Heart right ventricle (tissue), 16 donors: ENCODE measurements at places on chromosomes 12 and 14. TPM values are rescaled to one million over a fixed set of nuclear protein-coding genes. Genes with fewer than 3 reads are reported as not detected.

SLC24A4 gene
- 0.09 TPM for polyA plus RNA-seq

DNA sequence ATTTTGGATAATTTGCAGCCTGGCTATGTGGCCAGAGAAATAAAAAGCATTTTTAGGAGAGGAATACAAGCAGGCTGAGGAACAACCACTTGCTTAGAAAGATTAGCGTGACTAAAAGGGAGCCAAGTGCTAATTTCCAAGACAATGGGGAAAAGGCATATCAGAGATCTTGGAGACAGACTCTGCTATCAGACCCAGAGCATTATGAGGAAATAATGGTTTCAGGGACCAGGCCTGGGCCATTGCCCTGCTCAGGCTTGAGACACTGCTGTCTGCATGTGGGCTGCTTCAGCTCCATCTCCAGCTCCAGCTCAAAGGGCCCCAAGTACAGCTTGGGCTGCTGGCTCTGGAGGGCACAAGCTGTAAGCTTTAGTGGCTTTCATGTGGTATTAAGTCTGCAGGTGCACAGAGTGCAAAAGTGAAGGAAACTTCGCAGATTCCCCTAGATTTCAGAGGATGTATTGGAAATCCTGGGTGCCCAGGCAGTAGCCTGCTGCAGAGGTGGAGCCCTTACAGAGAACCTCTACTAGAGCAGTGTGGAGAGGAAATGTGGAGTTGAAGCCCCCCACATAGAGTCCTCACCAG is 449.2 kb downstream of the ZFP36L1 start:
- no peak for DNase-seq

DNA sequence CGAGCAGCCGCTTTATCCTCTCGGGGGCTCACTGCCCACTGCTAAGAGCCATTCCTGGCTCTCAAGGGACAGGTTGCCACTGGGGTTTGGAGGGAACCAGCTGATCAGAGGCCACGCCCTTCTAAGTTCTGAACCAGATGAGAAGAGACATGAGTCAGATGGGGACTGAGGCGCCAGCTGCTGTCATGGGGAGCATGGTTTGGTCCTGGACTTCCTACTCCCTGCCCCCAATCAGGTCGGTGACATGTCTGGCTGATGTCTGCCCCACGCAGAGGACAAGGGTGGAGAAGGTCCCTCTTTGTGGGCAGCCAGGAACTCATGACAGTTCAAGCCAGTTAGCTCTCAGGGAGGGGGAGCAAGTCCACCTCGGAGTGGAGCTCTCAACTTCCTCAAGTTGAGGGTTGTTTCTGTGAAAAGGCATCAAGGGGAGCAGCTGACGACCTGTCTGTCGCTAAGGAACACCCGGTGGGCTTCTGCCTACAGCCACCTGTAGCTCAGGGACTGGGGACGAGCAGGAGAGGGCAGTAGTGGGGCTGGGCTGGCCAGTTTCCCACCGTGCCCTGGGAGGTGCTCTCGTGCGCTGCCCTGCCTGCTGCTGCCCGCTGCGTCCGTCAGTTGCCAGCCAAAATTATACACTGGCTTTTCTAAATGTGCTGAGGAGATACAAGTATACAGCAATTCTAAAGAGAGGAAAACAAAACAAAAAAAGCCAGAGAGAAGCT is 20.5 kb downstream of the PSMC1 start:
- DNase-seq = no peak

- no peak for DNase-seq
These were observed 473.1 kb downstream of the ETNK1 start for GRCh38 chr12:23098110-23098509.

- no peak for DNase-seq
These were observed 35.1 kb upstream of the ATF1 start for GRCh38 chr12:50728841-50729240.
